ENCODE measurements at places on chromosomes 3 and 15. TPM values are rescaled to one million over a fixed set of nuclear protein-coding genes. Genes with fewer than 3 reads are reported as not detected.

The ALCAM gene
- 129 TPM for total RNA-seq

The IL16 gene
- 0.20 TPM for total RNA-seq

The MYLK gene
- total RNA-seq = 24.3 TPM

The MYL3 gene
- total RNA-seq = not detected

The WWTR1 gene
- 117 TPM for total RNA-seq

The LSAMP gene
- not detected for total RNA-seq

The ARL8B gene
- 47.3 TPM for total RNA-seq

The DUOX1 gene
- total RNA-seq = not detected

The TRH gene
- total RNA-seq = not detected

The IL20RB gene
- total RNA-seq = 0.42 TPM

The MNS1 gene
- total RNA-seq = 1.5 TPM

The SORD gene
- 30.5 TPM for total RNA-seq

The TMCO5A gene
- total RNA-seq = not detected

The ZPLD1 gene
- 0.07 TPM for total RNA-seq

The LMAN1L gene
- not detected for total RNA-seq

The PLA2G4E gene
- not detected for total RNA-seq

The HMCES gene
- 35.6 TPM for total RNA-seq

The CNTN4 gene
- total RNA-seq = not detected

The FHIT gene
- total RNA-seq = 1.1 TPM

The ACTRT3 gene
- total RNA-seq = 4.0 TPM

The SLMAP gene
- 38.1 TPM for total RNA-seq

The HRH1 gene
- 14.6 TPM for total RNA-seq

The CCDC80 gene
- 20.5 TPM for total RNA-seq

The ASB14 gene
- not detected for total RNA-seq

The RETNLB gene
- not detected for total RNA-seq

The SKOR1 gene
- total RNA-seq = 0.07 TPM

The NEK10 gene
- 5.6 TPM for total RNA-seq

The HHLA2 gene
- total RNA-seq = not detected

The RHOV gene
- 0.07 TPM for total RNA-seq

The CDCP1 gene
- 3.7 TPM for total RNA-seq

The SMC4 gene
- 132 TPM for total RNA-seq

The CLDN18 gene
- total RNA-seq = not detected

The TP53BP1 gene
- 74.5 TPM for total RNA-seq

The TUSC7 gene
- total RNA-seq = not detected

The VWA5B2 gene
- not detected for total RNA-seq

The LRTM1 gene
- total RNA-seq = not detected

The ISG20 gene
- total RNA-seq = 8.0 TPM

The CCDC33 gene
- total RNA-seq = not detected

The UBE2E1 gene
- 120 TPM for total RNA-seq

The MESP1 gene
- total RNA-seq = 0.46 TPM

The UBE2E2 gene
- total RNA-seq = 34.1 TPM

The OIP5 gene
- 13.2 TPM for total RNA-seq

The FBXO40 gene
- under 0.01 TPM for total RNA-seq

The MESP2 gene
- total RNA-seq = 0.14 TPM

The CDC25A gene
- 15.8 TPM for total RNA-seq

The GNAT1 gene
- total RNA-seq = under 0.01 TPM

The BNC1 gene
- 14.2 TPM for total RNA-seq
